RWPE1 (cell line): ENCODE measurements at places on chromosomes 4 and X.
A peak's percentile ranks its signal among the peaks of the same experiment; 100 is the strongest.

- DNase-seq = no peak
Observed at GRCh38 chrX:10011261-10011931, 44.2 kb downstream of the CLDN34 start.

DNA sequence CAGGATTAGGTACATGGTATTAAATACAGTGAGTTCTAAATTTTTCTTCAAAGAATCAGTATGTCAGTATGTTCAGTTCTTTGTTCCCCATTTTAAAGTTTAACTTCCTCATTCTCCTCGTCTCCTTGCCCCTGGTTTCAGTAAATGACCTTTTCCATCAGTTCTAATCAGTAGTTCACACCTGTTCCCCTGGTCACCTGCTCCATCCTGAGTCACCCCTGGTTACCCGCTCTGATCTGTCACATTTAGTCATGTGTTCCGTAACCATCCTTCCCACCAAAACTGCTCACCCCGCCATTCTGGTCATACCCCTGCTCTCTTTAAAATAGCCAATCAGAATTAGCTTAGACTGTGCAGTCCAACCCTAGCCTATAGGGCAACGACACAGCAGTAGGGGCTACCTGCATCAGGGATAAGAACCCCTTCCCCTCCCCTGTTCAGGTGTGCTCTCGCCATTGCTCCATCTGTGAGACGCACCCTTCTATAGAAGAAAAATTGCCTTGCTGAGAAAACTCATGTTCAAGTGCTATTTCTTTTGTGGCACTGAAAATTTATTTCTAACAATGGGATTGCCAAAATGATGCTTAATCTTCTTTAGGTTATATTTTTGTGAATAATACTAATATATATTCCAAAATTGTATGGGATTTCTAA lies 181.3 kb downstream of the OR13H1 start:
- no peak for DNase-seq

DNA sequence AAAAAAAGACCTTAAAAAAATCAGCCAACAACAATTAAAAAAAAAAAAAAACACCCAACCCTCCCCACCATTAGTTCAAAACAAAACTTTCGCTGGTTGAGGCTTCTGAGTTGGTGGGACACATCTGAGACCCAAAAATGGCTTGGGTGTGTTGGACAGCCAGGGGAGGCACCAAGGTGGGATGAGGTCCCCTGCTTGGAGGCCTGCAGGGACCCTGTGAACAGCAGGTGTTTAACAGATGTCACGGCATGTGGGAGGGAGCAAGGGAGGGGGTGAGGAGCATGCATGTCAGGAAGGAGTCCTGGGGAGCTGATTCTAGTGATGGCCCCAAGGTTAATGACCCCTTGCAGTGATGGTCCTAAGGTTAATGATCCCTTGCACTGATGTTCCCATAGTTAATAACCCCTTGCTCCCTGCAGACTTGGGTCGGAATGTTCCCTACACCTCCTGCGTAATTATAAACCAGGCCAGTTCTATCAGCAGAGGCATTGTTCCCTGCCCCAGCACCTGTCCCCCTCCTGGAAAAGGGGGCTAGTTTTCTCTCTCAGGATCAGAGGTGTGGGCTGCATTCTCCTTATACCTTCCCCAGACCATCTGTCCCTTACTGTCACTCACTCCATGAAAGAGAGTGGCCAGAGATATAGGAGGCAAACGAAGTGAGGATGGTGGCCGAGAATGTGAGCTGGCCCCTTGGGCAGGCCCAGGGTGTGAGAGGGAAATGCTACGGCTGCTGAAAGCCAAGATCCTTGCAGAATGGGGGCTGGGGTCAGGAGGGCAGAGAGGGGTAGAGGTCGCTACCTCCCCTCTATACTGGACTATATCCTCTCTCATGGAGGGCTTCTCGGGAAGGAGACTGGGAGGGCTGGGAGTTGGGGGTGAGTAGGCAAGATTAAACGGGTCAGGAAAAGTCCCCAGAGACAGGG lies 2.3 kb upstream of the FOXP3 start:
- no peak for DNase-seq

GRCh38 chr4:165922747-165923146 lies 49.7 kb downstream of the TLL1 start:
- no peak for DNase-seq

- DNase-seq = peak; percentile 41
Observed at GRCh38 chr4:38967260-38968095, 64.7 kb downstream of the TMEM156 start.

GRCh38 chr4:7507381-7507780 lies 72.7 kb upstream of the PSAPL1 start:
- no peak for DNase-seq
